CD4-positive, alpha-beta T cell treated with Interleukin-12 subunit alpha and Interleukin-12 subunit beta, for 1 hour (primary cell): ENCODE measurements at places on chromosomes 1 and 21.

GRCh38 chr1:224988042-224988441, 58.6 kb downstream of the DNAH14 start:
- no peak for DNase-seq

GRCh38 chr1:151536499-151536898, 3.6 kb upstream of the TUFT1 start:
- DNase-seq: no peak

- DNase-seq: no peak
Observed at GRCh38 chr1:62316135-62316534, 3.1 kb downstream of the KANK4 start.

DNA sequence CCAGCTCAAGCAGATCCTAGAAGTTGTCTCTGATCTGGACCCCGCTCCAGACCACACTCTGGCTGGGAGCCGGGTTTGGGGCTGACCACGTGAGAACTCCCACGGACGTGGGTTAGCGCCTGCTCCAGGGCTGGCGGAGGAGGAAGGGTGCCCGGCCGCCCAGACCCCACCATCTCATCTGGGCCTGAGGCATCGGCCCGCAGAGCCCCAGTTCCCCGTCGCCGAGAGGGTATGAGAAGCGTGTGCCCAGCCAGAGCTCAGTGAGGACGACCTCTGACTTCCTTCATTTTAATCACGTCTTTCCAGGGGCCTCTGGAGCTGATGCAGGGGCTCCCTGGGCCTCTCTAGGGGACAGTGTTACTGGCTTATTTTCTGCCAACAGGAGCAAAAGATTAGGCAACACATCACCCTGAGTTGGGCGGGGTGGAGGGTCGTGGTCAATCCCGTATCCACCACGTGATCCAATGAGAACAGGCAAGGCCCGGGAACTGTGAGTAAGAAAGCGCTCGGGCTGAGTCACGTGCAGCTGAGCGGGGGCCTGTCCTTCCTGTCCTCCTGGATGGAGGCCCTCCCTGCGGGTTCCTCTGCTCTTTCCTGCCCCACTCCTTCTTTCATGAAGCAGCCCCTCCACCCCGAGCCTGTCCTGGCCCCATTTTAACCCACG, 81.1 kb downstream of the SIK1 start:
- DNase-seq: peak; percentile 18

DNA sequence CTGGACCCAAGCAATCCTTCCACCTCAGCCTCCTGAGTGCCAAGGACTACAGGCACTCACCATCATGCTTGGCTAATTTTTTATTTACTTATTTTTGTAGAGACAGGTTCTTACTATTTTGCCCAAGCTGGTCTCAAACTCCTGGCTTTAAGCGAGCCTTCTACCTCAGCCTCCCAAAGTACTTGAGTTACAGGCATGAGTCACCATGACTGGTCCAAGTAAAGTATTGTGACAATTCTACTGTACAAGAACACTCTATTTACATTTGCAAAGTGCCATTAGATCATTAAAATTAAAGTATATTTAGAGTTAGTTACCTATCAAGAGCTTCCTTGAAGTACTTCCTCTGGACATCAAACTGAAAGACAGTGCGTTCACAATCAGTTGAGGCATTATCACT, 44.8 kb downstream of the NRDC start:
- DNase-seq: no peak

GRCh38 chr1:174974711-174975119, 25.0 kb upstream of the CACYBP start:
- no peak for DNase-seq

DNA sequence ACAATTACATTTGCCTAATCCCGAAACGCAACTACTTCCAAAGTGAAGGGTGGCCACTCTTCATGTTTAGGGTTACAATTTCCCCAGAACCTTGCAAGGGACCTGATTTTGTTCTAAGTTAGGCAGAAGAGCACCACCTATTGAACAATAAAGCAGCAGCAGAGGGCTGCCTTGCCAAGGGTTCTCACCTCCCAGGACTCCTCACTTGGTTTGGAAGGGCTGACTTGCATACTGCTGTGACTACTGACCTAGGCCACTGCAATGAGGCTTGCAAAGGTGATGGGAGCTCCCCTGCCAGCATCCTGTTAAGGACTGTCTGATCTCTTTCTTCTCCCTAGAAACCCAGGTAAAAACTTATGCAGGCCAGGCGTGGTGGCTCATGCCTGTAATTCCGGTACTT, 14.2 kb downstream of the MTOR start:
- no peak for DNase-seq

DNA sequence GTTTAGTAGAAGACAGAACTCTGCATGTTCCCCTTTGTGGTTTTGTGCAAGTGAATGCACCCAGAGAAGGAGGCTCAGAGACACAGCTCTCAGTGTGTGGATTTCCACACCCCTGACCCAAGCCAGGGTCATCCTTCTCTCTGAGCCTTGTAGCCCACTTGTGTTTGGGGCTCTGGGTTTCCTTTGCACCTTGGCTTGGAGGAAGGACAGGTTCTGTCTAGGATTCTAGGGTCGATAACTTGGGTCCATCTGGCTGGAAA, 27.2 kb downstream of the MYOG start:
- no peak for DNase-seq

DNA sequence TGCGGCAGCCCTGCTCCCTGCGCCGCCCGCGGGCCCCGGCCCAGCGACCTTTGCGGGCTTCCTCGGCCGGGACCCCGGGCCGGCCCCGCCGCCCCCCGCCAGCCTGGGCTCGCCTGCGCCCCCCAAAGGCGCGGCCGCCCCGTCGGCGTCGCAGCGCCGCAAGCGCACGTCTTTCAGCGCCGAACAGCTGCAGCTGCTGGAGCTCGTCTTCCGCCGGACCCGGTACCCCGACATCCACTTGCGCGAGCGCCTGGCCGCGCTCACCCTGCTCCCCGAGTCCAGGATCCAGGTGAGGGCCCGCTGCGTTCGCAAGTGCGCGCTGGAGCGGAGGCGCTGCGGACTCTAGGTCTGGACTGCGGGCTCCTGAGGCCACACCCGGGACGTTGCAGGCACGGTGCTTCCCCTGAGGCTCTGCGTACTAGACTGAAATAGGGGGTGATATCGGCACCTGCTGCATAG, 351 bp downstream of the MIXL1 start:
- peak; percentile 13 for DNase-seq

GRCh38 chr21:31098576-31099005, 60.3 kb upstream of the KRTAP19-8 start:
- DNase-seq: peak; percentile 75

DNA sequence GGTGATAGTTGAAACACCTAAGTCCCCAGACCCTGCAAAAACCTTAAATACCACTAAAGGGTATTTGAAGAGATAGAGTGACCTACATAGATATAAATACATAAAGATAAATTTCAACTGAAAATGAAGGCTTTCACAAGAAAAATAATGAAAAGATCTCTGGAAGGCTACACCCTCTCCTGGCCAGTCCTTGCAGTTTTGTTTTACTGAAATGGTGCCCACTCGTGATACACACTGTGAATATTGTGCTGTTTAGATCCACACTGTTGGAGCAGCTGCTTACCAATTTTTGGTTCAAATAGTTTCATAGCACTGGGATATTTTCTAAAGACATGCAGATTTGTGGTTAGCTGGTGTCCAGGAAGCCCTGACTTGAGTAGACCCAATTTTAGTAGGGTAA, 31.5 kb upstream of the RNF187 start:
- no peak for DNase-seq

GRCh38 chr1:221829327-221830015, 87.6 kb upstream of the DUSP10 start:
- peak; percentile 62 for DNase-seq

GRCh38 chr1:157833145-157833544, 8.5 kb downstream of the CD5L start:
- no peak for DNase-seq

GRCh38 chr1:17558541-17558940, 19.0 kb downstream of the ARHGEF10L start:
- DNase-seq: no peak

- DNase-seq: peak; percentile 69
Observed at GRCh38 chr1:1219341-1219740, 5.4 kb upstream of the TNFRSF4 start.
